Tibial nerve (tissue), 4 donors: ENCODE measurements at places on chromosomes 7 and 10.

- no peak overlapping the region for H3K27ac ChIP-seq
- no peaks in the 10 kb centered on the region for H3K36me3 ChIP-seq
- no peak overlapping the region for H3K4me3 ChIP-seq
- peaks cover 37% of the 10 kb centered on the region for H3K27me3 ChIP-seq
These were observed 5.2 kb downstream of the NEUROD6 start for GRCh38 chr7:31335161-31335856.

DNA sequence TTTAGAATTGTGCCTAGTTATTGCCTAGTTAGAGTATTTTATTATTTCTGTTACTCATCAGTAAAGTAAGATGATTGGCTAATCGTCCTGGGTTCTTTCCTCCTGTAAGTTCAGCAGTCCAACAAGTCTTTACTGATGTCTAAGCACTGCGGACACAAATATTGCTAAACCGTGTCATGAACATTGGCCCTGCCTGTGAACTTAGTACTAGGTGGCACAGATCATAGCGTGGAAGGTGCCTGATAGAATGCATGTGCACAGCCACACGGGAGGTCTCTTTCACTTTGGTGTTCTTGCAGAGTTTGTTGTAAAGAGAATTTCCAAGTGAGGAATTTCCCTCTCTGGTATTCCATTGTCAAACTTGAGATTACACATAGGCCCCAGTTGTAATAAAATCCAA, 38.0 kb downstream of the RBM33 start:
- no peak for DNase-seq
- H3K27me3 ChIP-seq = no peaks in the 10 kb centered on the region
- no peak overlapping the region for H3K4me3 ChIP-seq

DNA sequence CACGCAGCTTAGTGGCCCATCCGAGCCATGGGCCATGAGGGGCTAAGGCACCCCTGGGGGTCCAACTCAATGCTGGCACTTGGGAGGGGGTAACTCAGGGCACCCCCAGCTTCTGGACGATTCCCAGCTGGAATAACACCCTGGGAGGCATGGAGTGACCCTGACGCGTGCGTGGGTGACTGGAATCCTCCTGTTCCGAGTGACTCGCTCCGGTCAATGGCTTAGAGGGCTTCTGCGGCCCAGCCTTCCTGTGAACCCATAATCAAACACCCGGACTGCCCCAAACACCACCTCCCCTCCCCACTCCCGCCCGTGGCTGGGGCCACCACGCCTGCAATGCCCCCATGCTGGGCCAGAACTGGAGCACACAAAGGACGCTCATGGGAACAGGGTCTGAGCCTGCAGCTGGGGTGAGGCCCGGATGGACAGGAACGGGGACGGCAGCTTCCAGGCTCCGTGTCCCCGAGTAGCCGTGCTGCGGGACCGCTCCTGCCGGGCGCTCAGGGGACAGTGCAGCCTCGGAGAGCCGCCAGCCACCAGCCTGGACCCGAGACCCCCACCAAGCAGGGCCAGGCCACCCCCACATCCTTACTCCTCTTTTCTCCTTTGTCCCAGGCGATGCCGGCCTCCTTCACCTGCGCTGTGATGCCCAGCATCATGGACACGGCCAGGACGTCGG, 8.5 kb downstream of the INTS1 start:
- no peak overlapping the region for H3K27ac ChIP-seq
- no peaks in the 10 kb centered on the region for H3K27me3 ChIP-seq
- H3K4me1 ChIP-seq = no peaks in the 10 kb centered on the region
- H3K4me3 ChIP-seq = no peak overlapping the region
- no peak for DNase-seq
- H3K36me3 ChIP-seq = peaks cover 11% of the 10 kb centered on the region

DNA sequence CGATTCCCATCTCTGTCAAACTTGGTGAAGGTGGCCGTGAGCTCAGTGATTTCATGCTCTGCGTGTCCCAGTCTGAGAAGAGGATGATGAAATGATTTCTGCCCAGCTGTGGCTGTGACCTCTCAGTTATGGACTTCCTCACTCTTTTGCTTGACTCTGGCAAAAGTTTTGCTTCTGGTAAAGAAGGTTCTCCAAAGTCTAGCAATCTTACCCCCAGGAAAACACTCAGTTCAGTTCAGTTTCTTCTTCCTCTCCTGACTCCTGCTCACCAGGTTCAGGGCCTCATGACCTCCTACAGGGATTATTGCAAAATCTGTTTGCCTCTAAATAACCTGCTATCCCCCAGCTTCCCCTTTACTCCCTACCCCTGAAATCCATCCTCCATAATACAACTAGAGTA, 4.9 kb upstream of the BLOC1S2 start:
- peaks cover 6% of the 10 kb centered on the region for H3K4me1 ChIP-seq
- H3K36me3 ChIP-seq = no peaks in the 10 kb centered on the region
- no peaks in the 10 kb centered on the region for H3K27me3 ChIP-seq
- H3K27ac ChIP-seq = peak overlapping the region; percentile 74
- no peak overlapping the region for H3K4me3 ChIP-seq
- DNase-seq = no peak

- no peak overlapping the region for H3K4me3 ChIP-seq
- no peaks in the 10 kb centered on the region for H3K4me1 ChIP-seq
- H3K27me3 ChIP-seq = no peaks in the 10 kb centered on the region
These were observed 199.1 kb upstream of the AKR1E2 start for GRCh38 chr10:4626919-4627318.

DNA sequence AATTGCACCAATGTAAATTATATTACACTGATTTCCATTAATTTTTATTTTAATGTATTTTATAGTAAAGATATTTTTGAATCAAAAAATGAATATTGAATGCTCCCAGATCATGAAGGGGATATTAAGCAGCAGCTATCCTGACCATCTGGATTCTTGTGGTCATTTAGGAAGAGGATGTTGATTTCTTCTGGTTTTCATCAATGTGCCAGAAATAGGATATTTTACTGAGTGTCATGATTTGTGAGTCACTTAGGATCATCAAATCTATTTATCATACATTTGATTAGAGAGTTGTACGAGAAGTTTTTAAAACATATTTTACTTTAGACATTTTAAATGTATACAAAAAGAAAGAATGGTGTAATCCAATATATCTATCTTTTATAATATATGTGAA, 366.3 kb upstream of the CHRM2 start:
- no peaks in the 10 kb centered on the region for H3K36me3 ChIP-seq
- H3K27ac ChIP-seq = no peak overlapping the region
- no peaks in the 10 kb centered on the region for H3K4me1 ChIP-seq
- no peak overlapping the region for H3K4me3 ChIP-seq
- no peaks in the 10 kb centered on the region for H3K27me3 ChIP-seq
- no peak for DNase-seq

DNA sequence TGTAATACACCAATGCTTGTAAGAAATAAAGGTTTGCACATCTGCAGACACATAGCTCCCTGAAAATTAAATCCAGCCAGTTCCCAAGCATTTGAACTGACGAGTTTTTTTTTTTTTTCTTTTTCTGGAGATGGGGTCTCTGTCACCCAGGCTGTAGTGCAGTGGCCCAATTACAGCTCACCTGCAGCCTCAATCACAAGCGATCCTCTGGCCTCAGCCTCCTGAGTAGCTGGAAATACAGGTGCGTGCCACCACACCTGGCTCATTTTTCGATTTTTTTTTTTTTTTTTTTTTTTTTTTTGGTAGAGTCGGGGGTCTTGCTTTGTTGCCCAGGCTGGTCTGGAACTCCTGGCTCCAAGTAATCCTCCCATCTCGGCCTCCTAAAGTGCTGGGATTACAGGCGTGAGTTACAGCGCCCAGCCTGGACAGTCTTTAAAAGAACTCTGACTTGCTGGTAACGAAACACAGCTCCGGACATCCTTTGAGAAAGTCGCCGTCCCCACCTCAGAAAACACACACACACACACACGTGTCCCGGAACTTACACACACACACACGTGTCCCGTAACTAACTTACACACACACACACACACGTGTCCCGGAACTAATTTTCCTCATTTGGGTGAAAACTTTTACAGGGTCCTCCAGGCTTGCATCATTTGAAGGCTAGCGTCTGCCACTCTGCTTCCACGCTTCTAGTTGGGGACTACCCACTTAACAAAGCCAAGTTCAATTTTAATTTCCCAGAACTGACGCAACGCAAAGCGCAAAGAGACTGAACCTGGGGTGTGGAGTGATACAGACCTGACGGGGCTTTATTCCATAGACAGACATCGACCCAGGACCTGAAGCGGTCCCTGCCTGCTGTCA, 18.6 kb downstream of the OCM2 start:
- no peak for DNase-seq
- H3K27me3 ChIP-seq = no peaks in the 10 kb centered on the region
- peak overlapping the region; percentile 81 for H3K27ac ChIP-seq

GRCh38 chr7:47493976-47494911, 87.7 kb downstream of the TNS3 start:
- H3K27ac ChIP-seq = no peak overlapping the region
- H3K27me3 ChIP-seq = no peaks in the 10 kb centered on the region

GRCh38 chr10:32023264-32023663, 33.0 kb downstream of the KIF5B start:
- no peaks in the 10 kb centered on the region for H3K4me1 ChIP-seq
- no peak overlapping the region for H3K4me3 ChIP-seq
- H3K36me3 ChIP-seq = peaks cover 23% of the 10 kb centered on the region
- DNase-seq = no peak
- no peaks in the 10 kb centered on the region for H3K27me3 ChIP-seq

- no peaks in the 10 kb centered on the region for H3K27me3 ChIP-seq
- no peaks in the 10 kb centered on the region for H3K36me3 ChIP-seq
- H3K4me3 ChIP-seq = no peak overlapping the region
- no peak overlapping the region for H3K27ac ChIP-seq
- H3K4me1 ChIP-seq = no peaks in the 10 kb centered on the region
- DNase-seq = no peak
These were observed 453.2 kb downstream of the DPP6 start for GRCh38 chr7:154505362-154505761.

DNA sequence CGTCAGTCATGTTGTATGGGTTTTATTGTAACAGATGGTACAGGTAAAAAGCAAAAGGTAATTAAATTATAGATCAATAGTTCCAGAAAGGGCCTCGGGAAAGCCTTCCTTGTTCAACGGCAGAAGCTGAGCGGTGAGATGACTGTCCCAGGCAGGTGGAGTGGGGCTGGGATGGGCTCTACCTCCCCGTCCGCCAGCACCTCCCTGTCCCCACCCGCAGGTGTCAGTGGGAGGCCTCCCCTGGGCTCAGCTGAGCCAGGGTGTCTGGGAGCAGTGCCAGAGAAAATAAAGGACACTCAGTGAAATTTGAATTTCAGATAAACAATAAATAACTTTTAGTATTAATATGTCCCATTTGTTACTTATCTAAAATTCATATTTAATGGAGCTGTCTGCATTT, 58.9 kb downstream of the CLRN3 start:
- no peaks in the 10 kb centered on the region for H3K36me3 ChIP-seq
- no peak for DNase-seq
- no peaks in the 10 kb centered on the region for H3K4me1 ChIP-seq
- no peaks in the 10 kb centered on the region for H3K27me3 ChIP-seq

GRCh38 chr10:52759154-52759553, 13.4 kb downstream of the MBL2 start:
- H3K4me1 ChIP-seq = no peaks in the 10 kb centered on the region
- H3K36me3 ChIP-seq = no peaks in the 10 kb centered on the region
- DNase-seq = no peak

DNA sequence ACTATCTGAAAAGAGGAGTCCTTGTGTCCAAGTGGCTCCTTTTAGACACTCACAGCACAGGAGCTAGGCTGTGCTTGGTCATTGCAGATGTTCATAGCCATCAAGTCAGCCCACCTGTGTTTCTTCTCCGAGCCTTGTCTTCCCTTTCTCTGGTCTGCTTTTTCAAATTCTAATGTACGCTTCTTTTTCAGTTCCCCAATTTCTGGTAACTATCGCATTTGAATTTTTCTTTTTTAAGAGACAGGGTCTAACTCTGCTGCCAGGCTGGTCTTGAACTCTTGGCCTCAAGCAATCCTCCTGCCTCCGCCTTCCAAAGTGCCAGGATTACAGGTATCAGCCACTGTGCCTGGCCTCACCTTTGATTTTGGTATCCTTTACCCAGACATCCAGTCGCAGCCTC, 18.9 kb downstream of the APBB1IP start:
- H3K36me3 ChIP-seq = no peaks in the 10 kb centered on the region
- H3K27ac ChIP-seq = no peak overlapping the region
- no peaks in the 10 kb centered on the region for H3K4me1 ChIP-seq
- DNase-seq = no peak
- H3K4me3 ChIP-seq = no peak overlapping the region

- DNase-seq = no peak
- no peaks in the 10 kb centered on the region for H3K4me1 ChIP-seq
- peaks cover 16% of the 10 kb centered on the region for H3K27me3 ChIP-seq
These were observed 24.3 kb downstream of the RBM20 start for GRCh38 chr10:110668443-110668842.

DNA sequence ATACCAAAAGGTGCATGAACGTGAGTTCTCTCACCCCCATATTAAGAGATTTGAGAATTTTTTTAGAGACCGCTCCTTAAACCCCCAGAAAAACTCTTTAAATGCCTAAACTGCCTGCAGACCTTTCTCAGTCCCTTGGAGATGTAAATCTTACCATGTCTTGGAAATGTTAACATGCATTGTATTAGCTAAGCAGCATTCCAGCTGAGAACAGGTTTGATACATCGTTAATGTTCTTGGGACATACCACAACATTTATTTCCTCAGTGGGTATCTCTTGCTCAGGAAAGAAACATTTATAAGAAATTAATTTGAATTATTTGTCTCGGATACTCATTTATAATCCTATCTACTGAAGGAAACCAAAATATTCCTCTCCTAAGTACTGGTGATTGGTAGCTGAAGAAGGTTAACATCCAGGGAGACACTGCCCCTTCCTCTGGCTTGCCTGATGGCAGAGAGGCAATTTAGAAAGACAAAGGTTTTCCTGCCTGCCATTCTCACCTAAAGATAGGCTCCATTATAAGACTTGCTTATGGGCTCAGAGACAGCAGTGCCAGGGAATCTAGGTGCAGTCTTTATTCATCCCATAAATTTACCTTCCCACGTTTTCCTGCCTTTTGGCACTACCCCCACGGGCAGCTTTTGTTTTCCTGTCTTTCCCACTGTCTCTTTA, 141.2 kb downstream of the COBL start:
- no peak overlapping the region for H3K4me3 ChIP-seq
- DNase-seq = no peak
- H3K27ac ChIP-seq = no peak overlapping the region
- H3K27me3 ChIP-seq = no peaks in the 10 kb centered on the region

DNA sequence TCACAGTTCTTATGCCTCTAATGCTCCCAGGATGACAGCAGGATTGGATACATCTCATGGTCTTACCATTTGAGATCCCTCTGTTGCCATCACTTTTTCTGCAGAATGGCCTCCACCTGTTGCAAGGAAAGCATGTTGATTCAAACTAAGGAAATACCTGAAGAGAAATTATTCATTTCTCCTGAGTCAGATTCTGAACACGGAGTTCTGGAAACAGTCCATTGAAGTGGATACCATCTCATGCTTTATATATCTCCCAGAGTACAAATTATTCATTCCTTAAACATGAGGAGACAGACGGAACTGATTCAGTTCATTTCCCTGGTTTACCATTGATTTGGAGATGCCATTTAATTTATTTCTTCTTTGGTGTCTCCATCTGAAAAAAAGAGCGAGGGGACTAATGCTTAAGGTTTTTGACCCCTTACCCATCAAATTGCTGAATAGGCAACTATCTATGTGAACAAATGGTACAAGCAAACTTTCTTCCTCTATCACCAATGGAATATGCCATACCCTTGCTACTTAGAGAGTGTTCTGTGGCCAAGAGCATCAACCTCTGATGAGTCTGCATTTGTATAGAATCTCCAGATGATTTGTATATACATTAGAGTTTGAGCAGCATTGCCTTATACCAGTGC, 305.0 kb upstream of the LRGUK start:
- no peaks in the 10 kb centered on the region for H3K27me3 ChIP-seq
- H3K36me3 ChIP-seq = peaks cover 23% of the 10 kb centered on the region
- H3K4me3 ChIP-seq = no peak overlapping the region
- H3K4me1 ChIP-seq = no peaks in the 10 kb centered on the region
